ENCODE measurements at places on chromosomes 2 and 18.

DNA sequence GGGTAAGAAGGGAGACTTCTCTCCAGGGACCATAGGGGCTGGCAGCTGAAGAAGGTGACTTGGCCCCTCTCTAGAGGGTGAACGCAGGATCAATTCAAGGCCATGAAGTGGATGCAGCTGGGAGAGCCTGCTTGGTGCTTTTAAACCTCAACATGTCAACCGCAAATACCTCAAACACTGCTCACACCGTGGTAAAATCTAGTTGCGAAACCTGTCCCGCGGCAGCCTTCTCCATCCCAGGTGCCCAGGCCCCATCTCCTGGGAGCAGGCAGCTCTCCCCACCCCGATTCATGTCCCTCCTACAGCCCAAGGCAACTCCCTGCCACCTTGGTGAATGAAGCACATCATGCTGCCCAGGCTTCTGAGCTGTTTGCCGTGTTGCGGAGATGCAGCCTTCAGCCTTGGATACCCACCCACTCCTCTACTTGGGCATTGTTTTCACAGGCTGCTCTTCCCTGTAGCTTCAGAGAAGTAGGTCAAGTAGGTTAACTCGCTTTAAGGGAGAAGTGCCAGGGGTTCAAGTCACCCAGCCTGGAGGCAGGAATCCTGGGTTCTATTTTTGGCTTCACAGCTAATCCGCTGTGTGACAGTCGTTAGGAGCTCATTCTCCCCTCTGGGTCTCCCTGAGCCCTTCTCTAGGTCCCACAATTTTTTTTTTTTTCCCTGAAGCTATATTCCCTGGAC is 6.2 kb upstream of the EFR3B start:
- DNase-seq = no peak

DNA sequence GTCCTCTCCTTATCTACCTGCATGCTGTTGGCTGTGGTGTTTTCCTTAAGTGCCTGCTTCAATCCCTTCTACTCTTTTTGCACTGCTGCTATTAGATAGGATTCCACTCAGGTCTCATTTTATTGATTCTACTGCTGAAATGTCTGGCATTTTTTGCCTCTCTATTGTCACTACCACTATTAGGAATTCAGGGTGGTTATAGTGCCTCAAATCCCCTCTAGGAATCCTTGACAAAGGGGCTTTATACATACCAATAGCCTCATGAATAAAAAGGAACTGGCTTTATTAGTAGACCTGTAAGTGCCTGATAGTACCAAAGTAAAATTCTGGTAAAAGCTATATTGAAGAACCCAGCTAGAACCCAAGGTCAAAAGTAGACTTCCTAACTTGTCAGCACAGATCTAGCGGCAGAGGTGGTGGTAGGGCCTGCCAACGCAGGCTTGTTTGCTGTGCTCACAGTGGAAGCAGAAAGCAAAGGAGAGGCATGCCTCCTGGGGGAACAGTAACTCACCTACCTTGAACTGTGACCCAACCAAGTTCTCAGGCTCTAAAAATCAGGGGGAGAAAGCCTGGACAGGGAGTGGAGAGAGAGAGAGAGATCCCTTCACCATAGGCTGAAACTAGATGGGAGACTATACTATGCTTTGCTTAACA is 200.8 kb downstream of the RAB3GAP1 start:
- DNase-seq = no peak

DNA sequence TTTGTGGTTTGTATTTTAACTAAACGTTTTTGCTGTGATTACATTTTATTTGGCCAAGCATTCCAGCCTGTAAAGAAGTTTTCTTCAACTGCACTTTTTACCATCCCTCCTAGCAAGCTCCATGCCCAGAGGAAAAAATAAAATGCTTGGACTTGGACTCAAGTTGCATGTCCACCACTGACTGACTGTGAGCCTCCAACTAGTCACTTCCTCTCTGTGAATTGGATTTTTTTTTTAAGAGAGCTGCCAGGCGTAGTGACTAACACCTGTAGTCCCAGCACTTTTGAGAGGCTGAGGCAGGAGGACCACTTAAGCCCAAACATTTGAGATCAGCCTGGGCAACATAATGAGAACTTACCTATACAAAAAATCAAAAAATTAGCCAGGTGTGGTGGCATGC is 1185.2 kb upstream of the PIK3C3 start:
- no peak for DNase-seq

GRCh38 chr2:127638361-127639110 is 7.4 kb upstream of the GPR17 start:
- DNase-seq = no peak

DNA sequence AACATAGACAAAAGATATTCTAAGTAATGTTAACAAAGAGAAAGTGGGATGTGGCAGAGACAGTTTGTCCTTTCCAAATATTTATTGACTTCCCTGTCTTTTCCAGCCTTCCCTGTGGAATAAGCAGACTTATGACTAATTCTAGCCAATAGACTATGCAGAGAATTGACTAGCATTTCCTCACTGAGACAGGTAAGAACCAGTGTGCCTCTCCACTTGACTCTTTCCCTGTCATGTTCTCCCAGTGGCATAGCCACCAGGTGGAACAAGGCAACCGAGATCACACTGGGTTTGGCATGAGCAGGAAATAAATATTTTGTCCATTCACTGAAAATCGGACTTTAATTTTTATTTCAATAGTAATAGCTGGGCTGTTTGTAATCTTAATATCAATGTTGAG is 168.1 kb upstream of the CTAGE1 start:
- DNase-seq = no peak

DNA sequence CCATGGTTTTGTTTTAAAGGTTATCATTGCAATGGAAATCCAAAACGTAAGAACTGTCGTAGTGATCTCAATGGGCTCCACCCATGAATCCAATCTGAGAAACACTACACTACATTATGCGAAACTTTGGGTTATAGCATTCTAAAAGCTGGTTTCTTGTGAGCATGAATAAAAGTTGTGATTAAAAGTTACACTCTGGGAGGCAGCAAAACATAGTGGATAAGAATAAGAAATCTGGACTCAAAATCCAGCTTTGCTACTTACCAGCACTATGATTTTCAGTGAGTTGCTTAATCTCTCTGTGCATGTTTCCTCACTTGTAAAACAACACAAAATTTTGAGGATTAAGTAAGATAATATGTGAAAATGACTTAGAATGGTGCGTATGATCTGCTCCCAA is 25.7 kb upstream of the THOC1 start:
- DNase-seq = no peak

All from stimulated activated CD4-positive, alpha-beta T cell treated with anti-CD3 and anti-CD28 coated beads, Interleukin-4, amount 100 ng/mL, for 1 hour (primary cell).